ENCODE measurements at places on chromosomes 4 and X. TPM values are rescaled to one million over a fixed set of nuclear protein-coding genes. Genes with fewer than 3 reads are reported as not detected.

GLOD5 gene
- not detected for total RNA-seq

CHST7 gene
- total RNA-seq = 6.4 TPM

LINC00632 gene
- 0.48 TPM for total RNA-seq

DNA sequence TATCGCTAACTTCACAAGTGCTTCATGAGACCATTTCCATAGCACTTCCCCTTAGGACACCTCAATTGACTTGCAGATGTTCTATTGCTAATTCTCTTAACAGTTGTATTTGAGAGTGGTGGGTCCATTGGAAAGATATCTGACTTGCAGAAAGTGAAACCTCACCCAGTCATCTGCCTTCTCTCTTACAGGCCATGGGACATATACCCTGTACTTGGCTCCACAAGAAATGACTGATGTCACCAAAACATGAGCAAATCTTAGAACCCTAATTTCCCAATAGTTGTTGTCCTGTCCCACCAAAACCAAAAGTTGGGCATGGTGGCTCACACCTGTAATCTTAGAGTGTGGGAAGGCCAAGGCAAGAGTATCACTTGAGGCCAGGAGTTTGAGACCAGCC lies 101.9 kb upstream of the MAML3 start:
- no peak for DNase-seq

- DNase-seq = peak; percentile 38
Observed at GRCh38 chr4:65623506-65623905, 46.8 kb downstream of the EPHA5 start.

PF4V1 gene
- total RNA-seq = not detected

DNA sequence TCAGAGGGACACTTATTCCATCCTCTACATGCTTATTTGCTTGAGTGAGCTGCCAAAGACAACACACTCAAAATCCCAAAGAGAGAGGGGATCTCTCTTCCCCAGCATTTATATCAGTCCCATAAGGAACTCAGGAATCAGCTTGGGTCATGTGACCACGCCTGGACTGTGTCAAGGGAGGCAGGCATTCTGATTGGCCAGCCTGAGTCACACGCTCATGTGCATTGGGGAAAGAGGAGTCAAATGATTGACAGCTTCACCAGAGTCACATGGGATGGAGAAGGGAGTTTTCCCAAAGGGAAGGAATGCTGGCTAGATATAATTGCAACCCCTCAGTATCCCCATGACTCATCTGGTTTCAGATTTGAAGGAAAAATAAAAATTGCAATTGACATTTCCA lies 49.0 kb downstream of the RWDD4 start:
- peak; percentile 52 for DNase-seq

GRCh38 chrX:48827654-48827968 lies 1.3 kb downstream of the ERAS start:
- no peak for DNase-seq

GRCh38 chrX:152444338-152444737 lies 6.8 kb downstream of the GABRA3 start:
- DNase-seq = no peak

GRCh38 chrX:120768681-120769080 lies 107.0 kb downstream of the CT47B1 start:
- peak; percentile 26 for DNase-seq

PRR32 gene
- not detected for total RNA-seq

GRCh38 chrX:150984169-150984824 lies 1.2 kb downstream of the HMGB3 start:
- no peak for DNase-seq

FHDC1 gene
- total RNA-seq = 0.62 TPM
